ENCODE measurements at places on chromosomes 4 and X.

DNA sequence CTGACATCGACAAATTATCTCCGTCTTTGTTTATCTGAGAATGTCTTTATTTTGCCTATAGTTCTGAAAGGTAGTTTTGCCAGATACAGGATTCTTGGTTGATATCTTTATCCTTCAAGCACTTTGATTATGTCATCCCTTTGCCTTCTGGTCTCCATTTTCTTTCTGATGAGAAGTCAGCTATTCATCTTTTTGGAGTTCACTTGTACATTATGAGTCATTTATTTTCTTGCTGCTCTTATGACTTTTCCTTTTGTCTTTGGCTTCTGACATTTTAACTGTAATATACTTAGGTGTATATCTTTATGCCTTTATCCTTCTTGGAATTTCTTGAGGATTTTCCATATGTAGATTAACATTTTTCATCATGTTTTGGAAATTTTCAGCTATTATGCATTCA lies 51.4 kb downstream of the SHROOM4 start:
- DNase-seq, result no peak

- no peak for DNase-seq
Measured at GRCh38 chrX:150254909-150255308, 108.2 kb upstream of the MAMLD1 start.

DNA sequence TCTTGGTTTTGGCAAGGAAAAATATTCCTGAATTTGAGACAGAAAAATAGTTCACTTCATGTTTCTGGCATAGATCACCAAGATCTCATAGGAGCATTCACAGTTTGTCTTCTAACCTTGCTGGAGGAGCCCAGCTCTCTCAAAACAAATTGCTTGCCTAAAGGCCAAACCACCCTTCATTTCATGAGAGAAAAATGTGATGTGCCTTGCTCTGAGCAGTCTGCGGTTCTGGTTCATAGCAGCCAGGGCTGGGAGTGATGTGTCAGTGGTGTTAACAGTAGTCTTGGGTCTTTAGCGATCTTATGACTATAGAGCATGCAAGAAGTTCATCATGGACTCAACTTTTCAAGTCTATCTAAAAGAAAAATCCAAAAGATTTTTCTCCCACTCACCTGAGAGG lies 183.3 kb downstream of the DCLK2 start:
- DNase-seq, result no peak

GRCh38 chr4:70722199-70722791 lies 531 bp downstream of the RUFY3 start:
- no peak for DNase-seq

DNA sequence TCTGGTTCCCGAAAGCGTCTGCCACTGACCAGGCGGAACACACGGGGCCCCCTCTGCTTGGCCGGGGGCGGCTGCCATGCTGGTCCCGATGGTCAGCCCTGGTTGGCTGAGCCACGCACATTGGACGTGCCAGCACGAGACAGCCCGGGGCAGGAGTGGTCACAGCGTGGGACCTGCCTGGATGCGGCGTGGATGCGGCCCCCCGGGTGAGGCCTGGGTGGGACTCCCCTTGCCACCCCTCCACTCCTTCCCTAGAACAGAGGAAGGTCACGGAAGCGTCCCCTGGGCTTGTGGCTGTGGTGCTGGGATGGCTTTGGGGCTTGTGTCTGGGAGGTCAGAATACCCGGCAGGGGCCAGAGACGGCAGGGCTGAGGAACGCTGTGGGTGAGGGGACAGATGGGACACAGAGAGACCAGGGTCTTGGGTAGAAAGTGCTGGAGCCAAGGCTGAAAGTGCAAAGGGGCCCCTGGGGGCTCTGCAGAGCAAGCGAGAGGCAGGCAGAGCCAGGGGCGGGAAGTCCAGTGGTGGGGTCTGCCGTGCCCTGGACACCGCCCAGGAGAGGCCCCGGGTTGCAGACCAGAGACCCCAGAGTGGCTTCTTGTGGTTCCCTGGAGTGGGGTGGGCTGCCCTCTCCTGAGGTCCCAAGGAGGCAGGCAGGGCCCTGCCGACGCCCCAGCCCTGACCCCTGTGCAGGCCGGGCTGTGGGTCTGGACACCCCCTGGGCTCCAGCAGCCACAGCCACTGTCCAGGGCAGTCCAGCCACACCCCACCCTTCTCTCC lies 8.6 kb upstream of the CPLX1 start:
- DNase-seq, result no peak

GRCh38 chrX:153925739-153926551 lies at the start of gene ARHGAP4:
Gene ARHGAP4 (minus strand): TSS chrX:153926264. CDS start chrX:153926202, 62 bp downstream.
- DNase-seq, result peak; percentile 42

- DNase-seq, result no peak
Measured at GRCh38 chr4:13766761-13767540, 139.4 kb upstream of the BOD1L1 start.

GRCh38 chr4:85700362-85700761 lies 225.4 kb downstream of the ARHGAP24 start:
- no peak for DNase-seq

DNA sequence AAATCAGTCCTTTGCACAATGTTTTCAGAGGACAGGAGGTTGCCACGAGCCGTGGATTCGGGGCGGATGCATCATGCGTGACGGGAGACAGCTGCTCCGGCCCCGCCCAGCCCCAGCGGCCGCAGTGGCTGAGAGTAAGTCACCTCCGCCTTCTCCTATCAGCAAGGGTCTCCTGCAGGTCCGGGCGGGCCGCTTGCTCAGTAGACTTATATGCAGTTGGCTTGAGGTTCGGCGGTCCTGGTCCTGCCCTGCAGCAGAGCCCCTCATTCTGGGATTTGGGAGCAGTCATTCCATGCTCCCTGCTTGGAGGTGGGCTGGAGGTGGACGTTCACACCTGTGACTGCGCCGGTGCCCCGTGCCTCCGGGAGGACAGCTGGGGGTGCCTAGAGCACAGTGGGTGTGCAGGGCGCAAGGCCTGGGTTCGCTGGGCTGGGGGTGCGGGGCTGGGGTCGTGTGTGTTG lies 86.3 kb upstream of the ADRA2C start:
- DNase-seq, result no peak

DNA sequence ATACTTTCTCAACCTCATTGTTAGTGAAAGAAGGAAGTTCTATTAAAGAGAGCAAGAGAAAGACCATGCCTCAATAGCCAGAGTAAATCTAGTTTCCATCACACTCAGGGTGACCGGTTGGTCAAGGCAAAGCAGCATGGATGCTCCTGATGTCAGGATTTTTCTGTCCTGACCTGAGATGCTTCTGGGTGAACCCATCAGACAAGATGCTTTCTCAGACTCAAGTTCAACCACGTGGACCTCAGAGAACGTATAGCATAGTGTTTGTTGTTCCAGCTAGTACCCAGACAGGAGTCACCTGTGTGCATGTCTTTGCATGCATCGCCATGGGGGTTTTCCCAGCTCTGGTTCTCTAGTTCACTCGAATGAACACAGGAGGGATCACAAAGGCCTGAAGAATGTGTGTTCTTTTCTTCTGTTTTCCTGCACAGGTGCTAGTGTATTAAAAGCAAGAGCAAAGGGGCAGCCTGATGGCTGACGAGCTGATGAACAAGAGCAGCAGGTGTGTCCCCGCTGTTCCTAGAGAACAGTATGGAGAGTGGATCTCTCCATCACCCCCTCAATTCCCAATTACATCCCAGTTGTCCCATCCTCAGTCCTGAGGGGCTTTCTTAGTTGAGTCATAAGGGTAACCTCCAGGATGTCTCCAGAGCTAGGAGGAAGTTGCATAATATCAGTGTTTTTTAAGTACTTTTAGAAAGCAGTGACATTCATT lies 110.5 kb upstream of the ENPP6 start:
- DNase-seq, result peak; percentile 19

DNA sequence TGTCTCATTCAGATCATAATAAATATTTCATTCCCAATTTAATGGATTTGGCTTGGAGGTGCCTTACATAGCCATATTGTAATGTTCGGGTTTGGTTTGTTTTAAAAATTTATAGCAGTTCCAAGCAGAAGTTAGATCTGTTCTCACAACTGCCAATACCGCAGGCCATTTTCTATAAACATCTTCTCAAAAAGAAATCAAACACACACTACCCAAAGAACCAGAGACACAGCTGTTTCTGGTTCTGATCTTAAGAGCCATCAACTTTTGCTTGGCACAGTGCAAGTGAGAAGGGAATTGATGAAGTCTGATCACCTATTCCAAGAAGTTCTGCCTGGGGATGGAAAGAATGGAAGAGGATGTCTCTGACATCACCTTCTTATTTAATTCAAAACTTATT lies 22.9 kb downstream of the MID1IP1 start:
- no peak for DNase-seq

GRCh38 chr4:121122661-121123060 lies 41.5 kb downstream of the TNIP3 start:
- DNase-seq, result no peak

GRCh38 chrX:120334151-120334550 lies 22.9 kb upstream of the TMEM255A start:
- DNase-seq, result no peak

DNA sequence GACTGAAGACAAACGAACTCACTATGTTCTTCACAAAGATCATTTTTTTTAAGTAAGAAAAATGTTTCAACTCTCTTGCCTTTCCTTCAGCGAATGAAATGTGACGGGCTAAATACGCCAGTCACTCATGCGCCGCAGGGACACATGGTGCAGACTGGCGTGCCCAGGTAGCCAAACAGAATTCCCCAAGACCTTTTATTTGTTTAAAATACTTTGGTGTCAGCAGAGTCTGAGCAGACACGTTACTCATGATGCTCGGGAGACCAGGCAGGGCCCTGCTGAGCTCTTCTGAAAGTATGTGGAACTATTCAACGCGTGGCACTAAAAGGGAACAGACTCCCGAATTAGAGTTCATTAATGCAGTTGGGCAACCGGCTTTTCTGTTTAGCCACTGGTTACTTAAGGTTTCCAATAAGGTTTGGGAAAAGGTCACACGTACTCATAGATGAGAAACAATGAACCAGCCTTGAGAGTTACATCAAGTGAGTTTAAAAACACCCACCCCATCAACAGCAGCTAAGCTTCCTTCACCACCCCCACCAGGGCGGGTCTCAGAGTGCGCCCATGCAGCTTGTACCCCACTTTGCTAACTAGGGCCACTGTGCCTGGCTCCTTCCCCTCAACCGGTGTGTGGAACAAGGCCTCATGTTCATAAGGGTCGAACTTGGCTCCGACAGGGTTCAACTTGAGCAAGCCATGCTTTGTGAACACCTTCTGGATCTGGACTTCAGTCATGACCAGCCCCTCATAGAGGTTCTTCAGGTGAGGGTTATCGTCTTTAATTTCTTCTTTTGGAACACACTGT lies 7.3 kb downstream of the GRPEL1 start:
- no peak for DNase-seq
